ENCODE measurements at places on chromosomes 11 and 22.

DNA sequence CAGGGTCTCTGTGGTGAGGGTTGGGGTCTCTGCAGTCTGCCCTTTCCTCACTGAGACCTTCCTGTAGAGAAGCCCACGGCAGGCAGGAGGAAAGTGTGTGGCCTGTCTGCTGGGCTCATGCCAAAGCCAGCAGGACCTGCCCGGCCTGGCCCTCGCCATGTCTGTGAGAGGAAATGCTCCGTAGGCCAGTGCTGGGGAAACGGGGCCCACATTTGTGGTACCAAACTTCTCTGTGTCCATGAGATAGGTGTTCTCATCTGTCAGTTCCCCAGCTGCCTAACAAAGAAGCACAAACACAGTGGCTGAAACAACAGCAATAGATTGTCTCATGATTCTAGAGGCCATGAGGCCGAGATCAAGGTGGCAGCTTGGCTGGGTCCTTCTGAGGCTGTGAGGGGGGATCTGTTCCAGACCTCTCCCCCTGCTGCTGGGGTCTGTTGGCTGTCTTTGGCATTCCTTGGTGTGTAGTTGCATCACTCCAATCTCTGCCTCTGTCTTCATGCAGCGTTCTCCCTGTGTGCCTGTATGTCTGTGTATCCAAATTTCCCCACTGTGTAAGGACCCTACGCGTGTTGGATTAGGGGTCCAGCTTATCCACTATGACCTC lies 772.5 kb downstream of the TBC1D22A start:
- DNase-seq = no peak

DNA sequence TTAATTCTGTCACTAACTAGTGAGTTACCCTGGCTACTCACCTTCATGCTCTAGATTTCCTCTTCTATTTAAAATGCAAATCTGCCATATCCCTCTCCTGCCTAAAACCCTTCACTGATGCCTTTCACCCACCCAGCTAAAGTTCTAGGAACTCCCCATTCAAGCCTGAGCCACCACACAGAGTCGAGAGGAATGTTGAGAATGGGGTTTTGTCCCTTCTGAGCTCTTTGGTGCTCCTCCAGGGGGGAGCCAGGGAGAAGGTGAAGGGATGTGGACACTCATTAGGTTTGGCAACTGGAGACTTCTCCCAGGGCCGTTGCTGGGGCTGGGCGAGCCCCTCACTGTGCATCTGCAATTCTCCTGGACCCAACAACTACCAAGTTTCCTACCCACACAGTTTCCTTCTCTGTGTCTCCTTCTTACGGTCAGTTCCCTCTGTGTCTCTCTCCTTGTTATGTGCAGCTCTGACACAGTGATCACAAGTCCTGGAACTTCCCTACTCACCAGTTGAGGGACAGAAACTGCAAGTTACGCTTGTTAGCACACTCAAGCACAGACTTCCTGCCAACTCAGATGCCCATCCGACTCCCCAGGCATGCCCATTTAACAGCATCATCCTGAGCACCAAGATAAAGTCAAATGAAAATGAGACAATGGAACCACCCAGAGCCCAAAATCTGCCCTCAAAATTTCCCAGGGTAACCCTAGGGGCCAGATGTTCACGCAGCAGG lies 6.5 kb upstream of the IL10RA start:
- no peak for DNase-seq

DNA sequence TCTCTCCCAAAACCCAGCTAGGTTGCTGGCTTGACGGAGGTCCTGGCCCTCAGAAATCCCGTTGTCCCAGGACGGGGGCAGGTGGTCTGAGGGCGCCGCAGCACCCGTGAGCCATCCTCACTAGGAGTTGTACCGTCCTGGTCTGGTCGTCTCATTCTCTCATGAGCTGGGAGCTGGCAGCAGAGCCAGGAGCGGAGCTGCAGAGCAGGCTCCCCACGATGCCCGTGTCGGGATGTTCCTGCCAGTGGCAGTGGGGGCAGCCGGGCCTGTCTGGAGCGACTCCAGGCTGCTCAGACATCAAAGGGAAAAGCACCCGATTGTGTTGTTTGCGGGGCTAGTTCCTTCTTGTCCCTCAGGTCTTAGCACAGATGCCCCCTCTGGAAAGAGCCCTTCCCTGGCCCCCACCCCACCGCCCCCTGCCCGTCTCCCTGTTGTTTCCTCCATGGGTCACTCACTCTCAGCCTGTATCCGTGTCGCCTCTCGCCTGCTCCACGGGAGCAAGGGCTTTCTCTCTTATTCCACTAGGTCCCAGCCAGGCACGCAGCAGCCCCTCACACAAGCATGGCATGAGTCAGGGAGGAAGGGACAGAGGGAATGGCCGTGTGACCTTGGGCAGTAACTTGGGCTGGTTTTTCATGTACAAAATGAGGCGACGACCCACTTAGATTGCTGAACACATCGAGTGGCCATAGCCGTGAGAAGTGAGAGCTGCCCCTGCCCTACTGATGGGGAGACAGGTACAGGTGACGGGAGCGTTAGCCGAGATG lies 23.2 kb upstream of the MGAT3 start:
- no peak for DNase-seq

- peak; percentile 44 for DNase-seq
Observed at GRCh38 chr11:72781313-72782080, 12.3 kb downstream of the STARD10 start.

GRCh38 chr11:91707652-91708482 lies 516.8 kb upstream of the FAT3 start:
- no peak for DNase-seq

DNA sequence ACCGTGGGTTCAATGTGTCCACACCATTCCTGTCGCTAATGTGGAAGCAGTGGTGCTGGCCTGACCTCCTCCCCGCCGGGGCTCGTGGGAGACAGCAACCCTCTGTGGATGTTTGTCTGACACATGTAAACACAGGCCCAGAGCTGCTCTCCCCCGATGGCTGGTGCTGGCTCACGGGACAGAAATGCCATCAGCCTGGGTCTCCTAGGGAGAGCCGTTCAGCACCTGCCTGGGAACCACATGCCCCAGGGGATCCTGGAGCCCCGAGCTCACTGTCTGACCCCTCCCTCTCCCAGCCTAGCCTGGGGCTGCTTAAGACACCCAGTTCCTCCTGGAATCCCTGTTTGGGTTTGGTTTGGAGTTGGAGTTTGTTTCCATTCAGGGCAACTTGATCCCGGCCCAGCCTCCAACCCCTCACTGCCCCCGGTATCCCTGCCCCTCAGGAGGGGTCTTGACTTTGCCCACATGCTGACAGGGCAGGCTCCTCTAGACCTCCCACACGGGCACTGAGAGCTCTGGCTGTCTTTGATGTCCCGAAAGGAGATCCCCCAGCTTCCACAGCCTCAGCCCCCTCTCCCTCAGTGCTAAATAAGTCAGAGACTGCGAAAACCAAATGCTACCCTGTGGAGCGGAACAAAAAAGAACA lies 50.9 kb upstream of the WNT11 start:
- DNase-seq = no peak

DNA sequence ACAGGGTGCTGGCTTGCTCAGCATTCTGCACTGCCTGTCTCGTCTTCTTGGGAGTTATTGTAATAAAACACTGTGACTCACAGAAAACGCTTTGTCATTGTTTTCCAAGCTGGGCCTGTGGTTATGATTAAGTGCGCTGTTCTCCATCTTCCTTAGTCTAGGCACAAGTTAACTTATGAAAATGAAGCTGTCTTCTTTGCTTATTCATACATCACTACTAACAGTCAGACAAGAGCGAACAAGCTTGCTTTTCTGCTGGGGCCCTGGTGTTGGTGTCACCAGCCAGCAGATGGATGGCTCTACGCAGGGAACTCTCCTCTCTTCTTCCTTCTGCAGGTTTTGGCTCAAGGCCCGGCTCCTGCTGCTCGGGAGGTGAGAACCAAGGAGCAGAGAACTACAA lies 380.1 kb upstream of the SYN3 start:
- DNase-seq = no peak

DNA sequence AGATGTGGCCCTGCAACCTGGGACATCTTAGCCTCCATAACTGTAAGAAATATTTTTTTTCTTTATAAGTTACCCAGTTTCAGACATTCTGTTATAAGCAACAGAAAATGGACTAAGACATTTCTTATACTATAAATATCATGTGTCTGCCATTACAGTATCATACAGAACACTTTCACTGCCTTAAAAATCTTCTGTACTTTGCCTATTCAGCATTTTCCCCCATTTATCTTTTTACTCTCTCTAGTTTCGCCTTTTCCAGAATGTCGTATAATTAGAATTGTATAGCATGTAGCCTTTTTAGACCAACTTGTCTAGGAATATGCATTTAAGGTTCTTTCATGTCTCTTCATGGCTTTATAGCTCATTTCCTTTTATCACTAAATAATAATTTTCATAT lies 88.0 kb downstream of the PARVA start:
- no peak for DNase-seq

DNA sequence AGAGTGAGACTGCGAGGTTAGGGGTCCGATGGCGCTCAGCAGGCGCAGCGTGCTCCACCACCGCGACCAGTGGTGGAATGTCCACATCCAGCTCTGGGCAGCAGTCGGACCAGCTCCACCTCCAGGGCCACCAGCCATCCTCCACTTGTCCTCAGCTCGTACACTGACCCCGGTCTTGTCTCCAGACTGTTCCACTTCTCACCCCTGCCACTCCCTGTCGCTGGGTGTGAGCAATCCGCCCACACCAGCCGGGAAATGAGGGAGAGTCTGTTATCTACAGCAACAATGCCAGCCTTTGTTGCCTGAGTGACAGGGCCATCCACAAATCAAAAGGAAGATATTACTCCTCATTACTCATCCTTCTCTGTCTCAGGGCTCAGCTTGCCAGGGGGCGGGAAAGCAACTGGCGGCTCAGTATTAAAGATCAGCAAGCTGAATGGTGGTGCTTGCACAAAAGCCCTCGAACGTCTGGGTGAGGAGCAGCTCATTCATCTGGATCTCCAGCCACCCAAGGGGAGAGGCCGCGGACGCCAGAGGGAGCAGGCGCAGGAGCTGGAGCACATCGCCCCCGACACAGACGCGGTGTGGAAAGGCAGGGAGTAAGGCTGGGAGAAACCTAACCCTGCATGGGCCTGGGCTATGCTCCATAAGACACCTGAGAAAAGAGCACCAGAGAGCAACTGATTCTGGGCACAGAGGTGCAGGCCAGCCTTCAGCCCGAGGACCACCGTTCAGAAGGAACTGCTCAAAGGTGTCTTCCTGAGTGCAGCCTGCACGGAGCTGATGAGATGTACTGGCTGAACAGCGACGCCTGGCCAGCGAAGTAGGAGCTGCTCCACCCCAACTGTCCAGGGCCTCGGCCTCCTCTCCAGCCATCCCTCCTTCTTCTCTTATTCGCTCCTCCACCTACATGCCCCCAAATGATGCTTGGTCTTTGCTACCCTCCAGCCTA lies 21.9 kb downstream of the IGSF9B start:
- no peak for DNase-seq

- no peak for DNase-seq
Observed at GRCh38 chr11:41392596-41392995, 66.9 kb downstream of the LRRC4C start.

DNA sequence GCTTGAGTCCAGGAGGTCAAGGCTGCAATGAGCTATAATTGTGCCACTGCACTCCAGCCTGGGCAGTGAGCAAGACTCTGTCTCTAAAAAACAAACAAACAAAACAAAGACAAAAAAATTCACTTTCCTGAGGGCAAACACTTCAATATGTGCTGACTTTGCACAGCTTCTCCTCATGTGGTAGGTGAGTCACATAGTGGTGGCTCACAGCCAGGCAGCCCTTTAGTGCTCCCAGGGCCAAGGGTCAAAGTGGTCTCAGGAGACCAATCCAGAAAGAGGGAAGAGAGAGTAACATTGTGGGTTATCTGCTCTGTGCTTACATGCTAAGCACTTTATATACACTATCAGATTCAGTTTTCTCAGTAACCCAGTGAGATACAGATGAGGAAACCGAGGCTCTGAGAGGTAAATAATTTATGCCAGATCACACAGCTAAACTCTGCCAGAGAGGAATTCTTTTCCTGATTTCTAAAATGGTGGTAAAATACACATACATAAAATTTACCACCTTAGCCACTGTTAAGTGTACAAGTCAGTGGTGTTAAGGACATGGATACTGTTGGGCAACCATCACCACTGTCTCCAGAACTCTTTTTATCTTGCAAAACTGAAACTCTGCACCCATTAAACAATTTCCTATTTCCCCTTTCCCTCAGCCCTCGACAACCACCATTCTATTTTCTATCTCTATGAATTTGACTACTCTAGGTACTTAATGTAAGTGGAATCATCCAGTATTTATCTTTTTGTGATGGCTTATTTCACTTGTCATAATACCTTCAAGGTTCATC lies 231.7 kb upstream of the NARS2 start:
- DNase-seq = no peak

GRCh38 chr11:33847251-33847650 lies 44.6 kb downstream of the LMO2 start:
- no peak for DNase-seq

- no peak for DNase-seq
Observed at GRCh38 chr11:86174101-86175046, 70.2 kb upstream of the EED start.

- DNase-seq = no peak
Observed at GRCh38 chr11:69005183-69005630, 7.8 kb downstream of the MRGPRF start.

DNA sequence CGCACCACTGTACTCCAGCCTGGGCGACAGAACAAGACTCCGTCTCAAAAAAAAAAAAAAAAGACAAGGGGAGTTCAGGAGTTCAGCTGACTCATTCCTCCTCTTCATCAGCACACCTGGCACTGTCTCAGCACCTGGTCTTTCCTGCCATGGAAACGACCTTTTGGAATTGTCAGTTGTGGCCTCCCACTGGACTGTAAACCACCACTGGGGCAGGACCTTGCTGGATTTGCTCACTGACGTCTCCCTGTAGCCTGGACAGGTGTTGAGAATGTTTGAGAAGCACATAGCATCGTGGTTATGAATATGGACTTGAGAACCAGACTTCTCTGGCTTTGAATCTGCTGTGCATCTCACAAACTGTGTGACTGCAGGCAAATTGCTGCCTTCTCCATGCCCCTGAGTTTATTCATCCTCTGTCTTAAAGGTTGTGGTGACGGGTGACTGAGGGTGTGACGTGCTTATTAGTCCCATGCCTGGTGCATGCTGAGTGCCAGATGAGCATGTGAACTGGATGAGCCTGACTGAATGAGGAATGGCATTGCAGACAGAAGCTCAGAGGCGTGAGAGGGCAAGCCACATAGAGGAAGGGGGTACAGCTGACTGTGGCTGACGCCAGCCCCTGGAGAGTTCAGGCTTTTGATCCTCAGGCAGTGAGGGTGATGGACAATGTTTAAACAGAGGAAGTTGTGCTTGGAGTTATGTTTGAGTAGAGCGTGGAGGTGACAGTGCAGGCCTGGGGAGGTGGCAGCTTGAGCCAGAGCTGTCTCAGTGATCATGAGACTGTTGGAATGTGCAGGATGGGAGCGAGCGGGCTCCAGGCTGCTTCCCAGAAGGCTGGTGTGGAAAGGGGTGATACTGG lies 12.7 kb downstream of the TOM1 start:
- peak; percentile 42 for DNase-seq

GRCh38 chr22:46089426-46090035 lies 60.8 kb upstream of the PPARA start:
- no peak for DNase-seq

DNA sequence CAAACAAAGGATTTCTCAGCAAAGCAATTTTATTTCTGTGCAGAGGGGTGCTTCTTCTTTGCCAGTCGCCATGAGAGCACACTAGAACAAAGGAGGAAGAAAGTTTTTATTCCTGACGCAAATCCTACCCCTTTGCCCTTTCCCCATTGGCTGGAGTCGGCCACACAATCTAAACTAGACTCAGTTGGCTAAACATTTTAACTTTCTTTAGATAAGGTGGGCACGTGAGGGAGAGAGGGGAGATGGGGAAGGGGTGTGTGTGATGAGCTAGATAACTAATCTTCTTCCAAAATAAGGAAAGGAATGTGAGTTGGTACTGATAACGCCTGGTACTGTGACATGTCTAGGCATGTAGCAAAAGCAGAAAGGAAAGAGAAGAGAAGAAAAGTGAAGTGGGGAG lies 626 bp downstream of the TRIM22 start:
- DNase-seq = no peak

Data from GM06990 (cell line).